Stimulated activated naive CD4-positive, alpha-beta T cell (primary cell): ENCODE measurements at places on chromosomes 16 and 17.

GRCh38 chr17:36994438-36994837, 45.7 kb downstream of the AATF start:
- DNase-seq = no peak

DNA sequence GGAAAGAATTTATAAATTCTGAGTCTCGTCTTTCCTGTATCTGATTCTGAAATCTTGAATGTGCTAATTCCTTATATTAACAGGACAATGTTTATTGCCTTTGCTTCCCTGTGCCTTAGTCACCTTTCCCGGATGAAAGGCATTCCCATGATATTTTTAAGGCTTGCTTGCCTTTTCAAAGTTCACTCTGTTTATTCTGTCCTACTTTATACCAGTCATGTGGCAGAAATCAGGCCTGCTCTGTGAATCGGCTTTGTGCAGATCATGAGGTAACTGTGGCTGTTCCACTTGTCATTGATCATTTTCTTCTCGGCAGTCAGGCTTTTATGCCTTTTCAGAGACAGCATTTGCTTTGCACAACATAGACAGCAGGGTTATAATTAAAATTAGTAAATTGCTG, 28.8 kb upstream of the ABCC11 start:
- DNase-seq = no peak

GRCh38 chr16:67190448-67191399, 788 bp upstream of the EXOC3L1 start:
- DNase-seq = no peak

- DNase-seq = no peak
Observed at GRCh38 chr17:9419932-9420453, 155.6 kb downstream of the STX8 start.

DNA sequence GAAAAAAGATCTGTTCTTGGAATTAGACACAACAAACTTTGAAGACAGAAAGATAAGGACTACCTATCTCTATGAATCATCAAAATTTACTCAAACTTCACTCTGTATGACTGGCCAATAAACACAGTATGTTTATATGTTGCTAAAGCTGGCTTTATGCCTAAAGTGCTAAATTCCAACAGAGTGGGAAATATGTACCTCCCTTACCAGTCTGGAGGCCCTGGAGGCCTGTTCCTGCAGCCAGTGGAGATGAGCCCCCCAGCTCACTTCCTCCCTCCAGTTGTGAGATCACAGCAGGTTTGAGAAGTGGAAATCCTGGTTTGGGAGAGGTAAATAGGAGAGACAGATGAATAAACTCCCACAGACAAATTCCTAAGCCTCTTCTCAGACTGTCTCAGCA, 9.0 kb downstream of the ZNF23 start:
- DNase-seq = no peak

DNA sequence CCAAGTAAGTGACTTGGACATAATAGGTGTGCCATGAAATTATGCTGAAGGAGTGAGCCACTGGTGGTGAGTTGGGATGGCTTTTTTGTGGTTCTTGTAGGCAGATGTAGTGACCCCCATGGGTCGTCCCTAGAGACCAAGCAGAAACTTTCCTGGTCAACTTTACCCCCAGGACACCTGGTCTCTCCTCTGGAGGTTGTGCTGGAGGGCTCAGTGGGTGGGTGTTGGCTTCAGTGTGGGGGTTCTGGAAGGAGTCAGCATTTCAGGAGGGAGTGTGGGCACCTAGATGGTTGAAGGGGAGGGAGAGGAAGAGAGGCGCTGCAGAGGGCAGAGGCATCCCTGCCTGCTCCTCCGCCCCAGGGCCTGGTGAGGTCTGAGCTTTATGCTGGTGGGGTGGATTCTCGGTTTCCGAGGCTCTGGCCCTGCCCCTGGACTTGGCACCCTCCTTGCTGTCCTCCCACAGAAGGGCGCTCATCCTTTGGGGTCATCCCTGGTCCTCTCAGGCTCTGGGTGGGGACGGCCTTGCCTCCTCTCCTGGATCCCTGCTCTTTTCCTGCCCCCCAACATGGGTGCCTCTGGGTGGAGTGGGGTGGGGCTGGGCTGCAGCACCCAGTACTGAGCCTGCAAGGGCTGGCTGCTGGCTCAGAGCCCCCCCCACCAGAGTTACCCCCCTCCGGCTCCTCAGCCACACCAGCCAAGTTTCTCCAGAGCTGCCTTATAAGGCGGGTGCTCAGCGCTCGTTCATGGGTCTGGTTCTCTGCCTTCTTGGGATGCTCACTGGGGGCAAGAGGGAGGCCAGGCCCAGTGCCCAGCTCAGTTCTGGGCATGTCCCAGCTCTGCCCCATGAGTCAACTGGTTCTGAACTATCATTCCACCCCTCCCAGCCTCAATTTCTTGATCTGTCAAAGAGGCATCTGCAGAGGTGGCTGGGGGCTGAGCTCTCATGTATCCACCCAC, 266.8 kb downstream of the SEC14L1 start:
- no peak for DNase-seq

- peak; percentile 25 for DNase-seq
Observed at GRCh38 chr17:42287305-42287976, 857 bp upstream of the STAT5A start.

DNA sequence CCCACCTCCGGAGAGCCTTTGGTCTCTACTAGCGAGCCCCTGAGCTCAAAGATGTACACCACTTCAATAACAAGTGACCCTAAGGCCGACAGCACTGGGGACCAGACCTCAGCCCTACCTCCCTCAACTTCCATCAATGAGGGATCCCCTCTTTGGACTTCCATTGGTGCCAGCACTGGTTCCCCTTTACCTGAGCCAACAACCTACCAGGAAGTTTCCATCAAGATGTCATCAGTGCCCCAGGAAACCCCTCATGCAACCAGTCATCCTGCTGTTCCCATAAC, 702 bp downstream of the SPN start:
- peak; percentile 54 for DNase-seq

GRCh38 chr17:21304091-21304490, 19.6 kb downstream of the MAP2K3 start:
- no peak for DNase-seq

DNA sequence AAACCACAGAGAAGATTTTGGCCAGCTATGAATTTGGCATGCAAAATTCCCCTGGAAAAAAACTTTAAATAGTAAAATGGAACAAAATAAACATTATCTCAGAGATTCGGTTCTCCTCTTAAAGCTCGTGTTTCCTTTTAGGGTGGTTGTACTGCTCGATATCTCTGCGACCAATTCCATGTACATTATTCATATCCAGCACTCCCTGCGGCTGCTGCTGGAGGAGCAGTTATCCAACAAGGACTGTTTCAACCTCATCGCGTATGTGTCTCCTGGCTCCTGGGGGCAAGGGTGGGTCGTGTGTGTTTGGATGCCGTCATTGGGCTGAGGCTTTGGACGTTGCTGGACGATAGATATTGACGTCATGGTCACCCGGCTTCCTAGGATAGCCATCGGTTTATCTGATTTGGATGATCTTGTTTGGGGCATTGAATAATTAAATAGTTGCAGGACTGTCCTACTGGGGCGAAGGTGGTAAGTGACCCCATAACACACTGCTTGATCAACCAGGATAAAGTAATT, 33.8 kb downstream of the VWA3A start:
- DNase-seq = no peak

DNA sequence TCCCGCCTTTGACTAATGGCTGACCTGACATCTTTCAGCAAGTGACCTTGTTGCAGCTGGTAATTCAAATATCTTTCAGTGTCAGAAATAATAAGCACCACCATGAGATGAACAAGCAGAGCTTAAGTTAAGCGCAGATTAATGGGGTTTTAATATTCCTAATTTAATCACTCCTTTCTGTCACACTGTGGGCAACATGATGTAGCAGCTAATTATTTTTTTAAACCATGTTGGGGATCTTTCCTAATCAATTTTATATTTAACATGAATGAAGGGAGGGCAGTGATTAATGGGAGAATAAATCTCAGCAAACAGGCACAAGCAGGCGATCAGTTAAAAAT, 353.6 kb upstream of the TNRC6C start:
- no peak for DNase-seq

DNA sequence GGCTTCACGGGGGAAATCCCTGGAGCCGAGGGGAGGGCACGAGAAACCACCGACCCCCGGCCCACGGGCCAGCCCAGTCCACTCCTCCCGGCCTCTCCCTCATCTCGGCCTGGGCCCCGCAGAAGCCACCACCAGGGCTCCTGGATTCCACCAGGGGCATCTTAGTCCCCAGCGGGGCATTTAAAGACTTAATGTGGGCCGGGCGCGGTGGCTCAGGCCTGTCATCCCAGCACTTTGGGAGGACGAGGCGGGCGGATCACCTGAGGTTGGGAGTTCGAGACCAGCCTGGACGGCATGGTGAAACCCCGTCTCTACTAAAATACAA, 24.1 kb upstream of the ABR start:
- no peak for DNase-seq

- DNase-seq = no peak
Observed at GRCh38 chr17:42660692-42661345, 1.7 kb downstream of the TUBG2 start.

- DNase-seq = no peak
Observed at GRCh38 chr17:15510361-15510760, 42.9 kb upstream of the CDRT4 start.

DNA sequence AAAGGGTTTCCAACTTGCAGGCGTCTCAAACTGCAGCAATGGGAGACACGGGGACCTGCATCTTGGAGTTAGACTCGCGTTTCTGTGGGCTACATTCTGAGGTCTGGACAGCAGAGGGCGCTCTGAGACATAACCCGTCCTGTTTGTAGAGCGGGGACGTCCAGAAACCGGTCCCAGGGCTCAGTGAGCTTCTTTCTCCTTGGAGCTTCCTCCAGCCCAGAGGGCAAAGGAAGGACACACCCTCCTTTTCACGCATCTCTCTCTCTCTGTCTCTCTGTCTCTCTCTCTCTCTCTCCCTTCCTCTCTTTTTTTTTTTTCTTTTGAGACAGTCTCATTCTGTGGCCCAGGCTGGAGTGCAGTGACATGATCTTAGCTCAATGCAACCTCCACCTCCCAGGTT, 19.8 kb downstream of the COX4I1 start:
- peak; percentile 68 for DNase-seq

DNA sequence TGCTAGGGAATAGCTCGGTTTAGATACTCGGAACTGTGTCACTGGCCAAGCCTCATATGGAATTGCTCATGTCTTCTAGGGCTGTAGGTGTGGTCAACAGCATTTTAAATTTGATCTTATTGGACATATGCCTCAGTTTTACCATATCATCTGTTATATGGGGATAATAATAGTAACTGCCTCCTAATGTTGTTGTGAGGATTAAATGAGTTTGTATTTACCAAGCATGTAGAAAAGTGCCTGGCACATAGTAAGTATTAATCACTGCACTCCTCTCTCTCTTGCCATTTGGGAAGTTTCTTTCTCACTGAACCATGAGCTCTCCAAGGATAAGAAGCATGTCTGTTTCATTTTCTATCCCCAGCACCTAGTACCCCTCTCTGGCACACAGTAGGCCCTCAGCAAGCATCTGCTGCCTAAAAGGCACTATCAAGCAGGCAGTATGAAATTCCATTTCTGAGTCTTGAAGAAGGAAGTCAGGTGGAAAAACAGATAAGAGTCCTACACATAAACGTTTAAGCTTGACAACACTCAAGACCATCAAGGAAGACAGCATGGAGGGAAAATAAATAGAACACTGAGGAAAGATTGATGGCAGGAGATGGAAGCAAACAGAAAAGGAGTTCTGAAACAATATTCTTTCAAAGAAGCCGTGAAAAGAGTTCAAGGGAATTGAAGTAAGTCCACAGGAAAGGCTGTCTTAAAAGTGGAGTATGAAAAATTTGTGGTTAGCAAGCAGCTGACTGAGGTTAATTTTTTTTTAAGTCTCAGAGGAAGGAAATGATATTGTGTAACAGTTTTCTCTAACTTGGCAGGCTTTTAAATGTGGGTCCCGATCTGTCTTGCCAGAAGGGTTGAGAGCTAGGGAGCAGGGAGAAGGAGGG, 2.2 kb upstream of the ATP6V0A1 start:
- no peak for DNase-seq

DNA sequence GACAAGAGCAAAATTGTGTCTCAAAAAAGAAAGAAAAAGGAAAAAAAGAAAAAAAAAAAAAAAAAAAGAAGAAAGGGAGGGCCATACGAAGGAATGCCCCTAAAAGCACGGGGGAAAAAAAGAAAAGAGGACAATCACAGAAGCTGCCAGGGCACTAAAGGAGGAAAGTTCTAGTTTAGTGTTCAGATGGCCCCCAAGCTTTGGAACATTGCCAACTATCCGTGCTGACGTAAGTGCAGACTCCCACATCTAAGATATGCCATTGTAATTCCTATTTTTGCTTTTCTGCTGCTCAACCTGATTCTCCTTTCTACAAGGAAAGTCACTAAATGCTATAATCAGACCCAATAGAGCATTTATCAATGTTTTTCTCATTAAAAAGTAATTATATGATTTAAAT, 842.1 kb downstream of the KCNJ2 start:
- DNase-seq = no peak

DNA sequence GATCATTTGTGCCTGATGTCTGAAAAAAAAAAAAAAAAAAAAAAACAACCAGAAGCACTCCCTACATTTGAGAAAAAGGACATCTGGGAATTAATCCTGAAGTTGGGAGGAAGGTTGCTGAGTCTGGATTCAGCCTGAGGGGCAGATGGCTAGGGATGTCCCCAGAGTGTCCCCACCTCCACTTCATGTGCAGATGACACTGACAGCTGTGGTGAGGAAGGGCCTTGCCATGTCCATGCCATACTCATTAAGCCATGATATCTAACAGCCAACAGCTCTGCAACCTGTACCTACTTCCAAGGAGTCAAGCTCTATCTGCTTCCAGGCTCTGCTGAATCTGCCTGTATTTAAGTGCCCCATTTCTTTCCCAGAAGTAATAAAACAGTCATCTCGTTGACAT, 356.0 kb downstream of the CA10 start:
- no peak for DNase-seq

DNA sequence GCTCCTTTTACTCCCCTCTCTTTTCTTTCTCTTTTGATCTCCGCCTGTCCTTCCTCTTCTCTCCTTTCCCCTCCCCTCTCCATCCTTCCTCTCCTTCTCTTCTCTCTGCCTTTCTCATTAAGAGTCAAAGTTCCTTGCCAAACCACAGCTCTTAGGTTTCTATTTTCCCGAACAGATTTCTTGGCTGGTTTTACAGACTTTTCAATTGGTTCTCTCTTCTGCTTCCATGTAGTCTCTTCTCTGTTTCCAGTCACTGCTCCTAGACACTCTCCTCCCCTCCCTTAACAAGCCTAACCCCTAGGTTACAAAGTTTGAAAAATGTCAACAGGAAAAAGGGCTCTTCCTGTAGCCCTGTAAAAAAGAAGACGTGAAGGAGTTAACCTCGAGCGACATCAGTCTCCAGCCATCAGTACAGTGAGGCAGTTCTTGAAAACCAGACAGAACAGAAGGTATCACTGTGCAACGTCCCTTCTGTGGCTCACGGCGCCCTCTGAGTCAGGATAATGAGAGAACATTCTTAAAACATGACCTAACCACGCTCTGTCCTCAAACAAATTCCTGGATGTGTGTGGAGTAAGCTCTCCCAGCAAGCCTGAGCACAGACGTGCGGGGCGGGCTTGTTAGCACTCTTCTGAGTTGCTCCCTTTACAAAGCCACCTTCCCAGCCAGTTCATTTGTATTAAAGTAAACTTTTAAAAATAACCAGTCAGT, 11.6 kb upstream of the MARCHF10 start:
- DNase-seq = no peak
